Renal cortex interstitium (tissue), 15 donors: ENCODE measurements at places on chromosomes 11 and 22.

DNA sequence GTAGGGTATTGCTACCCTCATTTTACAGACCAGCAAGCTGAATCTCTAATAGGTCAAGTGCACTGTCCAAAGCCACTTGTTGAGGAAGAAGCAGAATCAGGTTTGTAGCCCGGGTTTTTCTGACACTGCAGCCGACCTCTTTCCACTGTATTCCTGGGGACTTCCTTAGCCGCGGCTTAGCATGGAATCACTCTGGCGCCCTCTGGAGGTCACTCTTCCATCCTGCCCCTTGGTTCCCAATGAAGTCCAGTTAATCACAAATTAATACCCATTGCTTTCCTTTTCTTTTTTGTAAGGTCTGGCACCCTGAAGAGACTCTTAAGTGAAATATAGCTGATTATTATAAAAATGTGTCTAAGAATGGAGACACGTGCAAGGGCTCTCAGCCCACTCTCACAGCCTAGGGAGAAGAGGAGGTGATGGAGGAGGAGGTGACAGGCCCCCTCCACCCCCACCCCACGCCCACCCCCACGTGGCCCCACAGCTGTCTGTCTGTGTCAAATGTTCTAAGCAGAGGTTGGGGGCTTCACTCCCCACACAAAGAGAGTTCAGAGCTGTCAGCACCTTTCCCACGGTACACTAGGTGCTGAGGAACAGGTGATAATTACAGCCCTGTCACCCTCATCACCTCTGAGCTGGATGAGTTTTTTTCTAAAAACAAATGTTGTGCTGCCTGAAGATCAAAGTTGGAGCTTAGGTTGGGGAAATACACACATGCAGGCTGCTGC, 57.7 kb upstream of the DRD2 start:
- peak; percentile 61 for DNase-seq

GRCh38 chr11:63616953-63617352, 2.7 kb upstream of the PLAAT3 start:
- no peak for DNase-seq

GRCh38 chr22:41772198-41772597, 28.3 kb upstream of the CCDC134 start:
- no peak for DNase-seq

DNA sequence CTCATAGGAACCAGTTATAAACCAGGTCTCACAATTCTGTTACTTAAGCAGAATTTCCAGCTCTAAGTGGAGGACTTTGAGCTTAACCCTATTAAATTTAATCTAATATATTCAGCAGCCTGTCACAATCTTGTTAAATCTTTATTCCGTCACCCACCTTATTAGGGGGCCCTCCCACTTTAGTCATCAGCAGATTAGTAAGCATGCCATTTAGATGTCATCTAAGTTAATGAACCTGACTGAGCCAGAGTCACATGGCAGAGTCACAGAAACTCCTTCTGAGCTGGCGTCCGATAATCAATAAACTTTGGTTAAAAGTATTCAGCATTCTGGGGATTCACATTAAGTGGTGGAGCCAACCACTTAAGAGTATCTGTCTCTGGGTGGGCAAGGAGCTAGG, 35.1 kb downstream of the TTC12 start:
- no peak for DNase-seq

DNA sequence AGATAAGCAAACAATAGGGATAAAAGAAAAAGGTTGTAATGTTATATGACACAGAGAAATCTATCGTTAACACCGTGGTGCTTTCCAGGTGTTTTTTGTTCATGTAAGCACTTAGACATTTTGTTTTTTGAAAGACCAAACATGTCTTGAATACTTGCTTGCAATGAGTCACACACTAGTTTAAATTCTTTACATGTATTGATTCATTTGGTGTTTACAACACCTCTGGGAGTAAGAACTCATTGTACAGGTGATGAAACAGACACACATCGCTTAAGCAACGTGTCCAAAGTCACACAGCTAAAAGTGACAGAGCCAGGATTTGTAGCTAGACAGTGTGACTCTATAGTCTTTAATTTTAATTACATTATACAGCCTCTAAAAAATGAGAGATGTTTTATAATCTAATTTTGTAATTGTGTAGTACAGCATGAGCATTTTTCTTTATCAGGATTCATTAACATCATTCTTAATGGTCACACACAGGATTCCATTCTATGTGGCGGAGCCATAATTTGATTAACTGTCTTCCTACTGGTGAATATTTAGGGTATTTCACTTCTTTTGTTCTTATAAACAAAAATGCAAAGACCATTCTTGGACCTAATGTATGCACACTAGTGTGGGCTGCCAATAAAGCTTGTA, 148.8 kb downstream of the DBX1 start:
- DNase-seq: no peak

DNA sequence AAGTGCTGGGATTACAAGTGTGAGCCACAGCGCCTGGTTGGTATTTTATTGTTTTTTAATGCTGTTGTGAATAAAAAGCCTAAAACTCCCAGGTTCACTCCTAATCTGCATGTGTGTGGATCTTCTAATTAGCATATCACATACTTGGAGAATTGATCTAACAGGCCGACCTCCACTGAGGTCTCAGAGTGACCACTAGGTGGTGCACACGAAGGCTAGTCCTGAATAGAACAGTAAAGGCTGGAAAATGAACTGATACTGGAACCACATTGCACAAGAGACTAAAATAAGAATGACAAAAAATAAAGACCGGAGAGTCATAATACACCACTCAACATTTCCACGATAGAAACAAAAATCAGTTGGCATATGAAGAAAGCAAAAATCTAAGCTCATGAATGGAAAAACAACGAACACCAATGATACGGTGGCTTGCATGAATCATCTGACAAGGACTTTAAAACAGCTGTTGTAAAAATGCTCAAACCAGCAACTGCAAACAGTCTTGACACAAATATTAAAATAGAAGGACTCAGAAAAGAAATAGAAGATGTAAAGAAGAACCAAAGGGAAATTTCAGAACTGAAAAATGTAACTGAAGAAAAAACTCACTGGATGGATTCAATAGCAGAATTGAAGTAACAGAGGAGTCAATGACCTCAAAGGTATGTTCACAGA, 19.2 kb downstream of the PIM3 start:
- DNase-seq: no peak

DNA sequence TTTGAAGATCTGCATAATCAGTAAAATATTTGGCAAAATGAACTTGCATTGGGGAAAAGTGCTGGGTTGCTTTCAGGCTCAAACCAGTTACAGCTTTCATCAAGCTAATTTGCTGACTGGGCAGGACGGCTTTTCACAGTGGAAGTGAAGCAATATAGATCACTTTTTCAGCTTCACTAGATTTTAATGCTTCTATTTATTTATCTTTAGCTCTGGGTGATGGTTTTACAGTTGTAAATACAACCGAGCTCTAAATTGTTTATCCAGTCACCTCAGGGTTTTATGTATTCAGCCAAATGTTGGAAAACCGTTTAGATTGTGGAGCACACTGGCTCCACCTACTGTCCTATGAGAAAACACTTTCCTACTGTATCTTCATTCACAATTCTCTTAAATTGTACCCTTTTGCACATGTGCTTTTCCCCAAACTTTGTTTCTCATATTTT, 58.2 kb downstream of the ACER3 start:
- DNase-seq: peak; percentile 58

DNA sequence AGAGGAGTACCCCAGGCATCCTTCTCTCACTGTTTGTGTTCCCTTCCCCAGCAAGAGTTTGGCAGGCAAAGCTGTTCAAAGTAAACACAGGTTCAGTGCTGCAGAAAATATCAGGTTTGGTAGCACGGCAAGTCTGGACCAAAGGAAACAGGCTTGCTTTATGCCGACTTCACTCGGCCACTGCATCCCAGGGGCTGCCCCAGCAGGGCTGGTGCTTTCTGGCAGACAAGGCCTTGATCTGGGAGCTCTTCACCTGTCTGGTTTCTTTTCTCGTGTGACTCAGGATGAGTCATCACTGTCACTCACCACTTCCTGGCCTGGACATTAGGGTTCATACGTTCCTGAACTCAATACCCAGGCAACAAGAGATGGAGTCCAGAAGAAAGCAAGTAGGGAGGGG, 52.6 kb upstream of the NAV2 start:
- DNase-seq: no peak

DNA sequence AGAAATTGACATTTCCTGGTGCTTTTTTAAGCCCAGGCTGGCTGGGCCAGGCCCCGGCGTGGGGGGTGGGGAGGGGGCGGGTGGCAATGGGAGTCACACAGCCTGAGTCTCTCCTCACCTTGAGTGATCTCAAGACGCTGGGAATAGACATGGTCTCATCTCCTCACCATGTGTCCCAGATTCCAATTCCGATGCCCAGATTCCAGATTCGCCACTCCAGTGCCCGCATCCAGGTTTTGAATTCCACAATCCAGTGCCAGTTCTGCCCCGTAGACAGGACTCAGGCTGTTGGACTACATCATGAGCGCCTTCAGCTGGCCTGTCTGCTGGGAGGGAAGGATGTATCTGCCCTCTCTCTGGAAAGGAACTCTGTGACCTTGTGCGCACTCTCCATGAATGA, 19.1 kb downstream of the KCNC1 start:
- no peak for DNase-seq

DNA sequence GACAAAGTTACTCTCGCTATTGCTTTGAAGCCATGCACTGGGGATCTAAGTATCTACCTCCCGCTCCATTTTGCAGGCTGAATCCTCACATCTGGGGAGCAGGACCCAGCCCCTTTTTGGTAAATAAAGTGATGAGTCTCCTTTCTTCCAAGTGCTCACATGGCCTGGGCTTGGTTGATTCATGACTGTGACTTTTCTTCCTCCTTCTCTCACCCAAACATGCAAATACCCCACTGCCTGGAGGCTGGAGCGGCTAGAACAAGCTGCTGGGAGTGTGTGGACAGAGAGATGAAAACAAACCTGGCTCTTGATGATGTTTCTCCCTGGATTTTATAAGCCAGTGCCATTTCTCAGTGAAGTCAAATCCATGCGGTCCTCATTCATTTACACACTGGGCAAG, 72.7 kb downstream of the TRIM29 start:
- no peak for DNase-seq

- no peak for DNase-seq
Observed at GRCh38 chr11:113393501-113393985, 6.0 kb downstream of the ANKK1 start.

- no peak for DNase-seq
Observed at GRCh38 chr11:6365659-6366058, 24.6 kb upstream of the SMPD1 start.

DNA sequence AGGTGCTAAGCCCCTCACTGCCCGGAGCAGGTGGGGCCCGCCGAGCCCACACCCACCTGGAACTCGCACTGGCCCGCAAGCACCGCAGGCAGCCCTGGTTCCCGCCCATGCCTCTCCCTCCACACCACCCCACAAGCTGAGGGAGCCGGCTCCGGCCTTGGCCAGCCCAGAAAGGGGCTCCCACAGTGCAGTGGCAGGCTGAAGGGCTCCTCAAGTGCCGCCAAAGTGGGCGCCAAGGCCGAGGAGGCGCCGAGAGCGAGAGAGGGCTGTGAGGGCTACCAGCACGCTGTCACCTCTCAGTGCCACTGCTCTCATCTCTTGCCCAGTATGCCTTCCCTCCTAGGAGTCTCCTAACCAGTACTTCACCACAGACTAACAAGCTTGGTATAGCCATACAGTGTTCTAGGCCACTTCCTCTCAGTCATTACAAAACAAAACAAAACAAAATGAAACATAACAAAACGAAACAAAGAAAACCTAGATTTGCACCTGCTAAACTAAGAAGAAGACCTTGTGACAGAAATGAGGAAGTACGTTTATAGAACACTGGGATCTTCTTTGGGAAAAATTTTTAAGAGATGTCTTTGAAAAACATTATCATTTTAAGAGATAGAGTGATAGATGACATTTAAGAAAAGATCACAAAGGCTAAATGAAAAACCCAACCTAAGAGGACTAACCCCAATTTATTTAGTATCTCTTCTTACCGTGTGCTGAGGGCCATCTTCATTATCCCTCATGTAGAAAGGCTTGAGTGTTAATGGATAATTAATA, 47.7 kb upstream of the GAB2 start:
- no peak for DNase-seq

DNA sequence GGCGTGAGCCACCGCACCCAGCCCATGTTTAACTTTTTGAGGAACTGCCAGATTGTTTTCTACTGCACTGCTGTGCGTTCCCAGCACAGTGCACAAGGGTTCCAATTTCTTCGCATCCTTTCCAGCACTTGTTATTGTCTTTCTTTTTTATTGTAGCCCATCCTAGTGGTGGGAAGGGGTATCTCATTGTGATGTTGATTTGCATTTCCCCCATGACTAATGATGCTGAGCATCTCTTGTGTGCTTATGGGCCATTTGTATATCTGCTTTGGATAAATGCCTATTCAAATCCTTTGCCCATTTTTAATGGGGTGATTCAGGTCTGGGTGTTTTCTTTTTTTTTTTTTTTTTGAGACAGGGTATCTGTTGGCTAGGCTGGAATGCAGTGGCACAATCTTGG, 36.6 kb upstream of the SYT7 start:
- DNase-seq: no peak

DNA sequence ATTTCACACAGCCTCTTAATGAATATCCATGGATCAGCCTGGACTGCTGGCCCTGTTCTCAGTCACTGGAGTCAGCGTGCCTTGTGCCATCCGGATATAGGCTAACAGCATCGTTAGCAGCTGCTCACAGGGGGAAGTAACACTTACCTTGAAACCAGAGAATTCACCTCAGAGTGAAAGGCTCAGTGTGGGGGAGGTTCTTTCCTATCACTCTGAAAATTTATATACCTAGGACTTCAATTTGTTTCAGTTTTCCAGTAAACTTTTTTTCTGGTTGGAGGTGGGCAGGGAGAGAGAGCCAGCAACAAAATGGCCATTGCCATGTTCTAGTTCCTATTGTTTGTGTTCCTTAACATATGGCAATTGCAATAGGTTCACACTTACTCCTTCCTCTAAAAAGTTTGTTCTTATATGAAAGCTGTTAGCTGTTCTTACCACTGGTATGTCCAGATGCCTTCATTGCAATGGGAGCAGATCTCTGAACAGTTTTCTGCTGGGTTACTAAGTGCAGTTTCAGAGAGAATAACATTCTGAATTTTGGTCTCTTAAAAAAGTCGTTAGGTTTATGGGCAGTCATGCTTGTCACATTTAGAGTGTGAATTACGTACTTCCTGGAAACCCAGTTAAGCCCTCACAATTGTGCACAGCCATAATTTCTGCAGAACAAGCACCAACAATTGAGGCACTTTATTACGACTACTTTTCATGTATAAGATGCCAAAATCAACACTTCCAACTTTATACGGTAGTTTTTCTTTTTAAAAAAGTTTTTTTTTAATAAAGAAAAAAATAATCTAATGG, 247.6 kb downstream of the CADM1 start:
- DNase-seq: peak; percentile 42
